ENCODE measurements at places on chromosomes 1 and 21.

GRCh38 chr1:67752306-67752705 lies 67.3 kb downstream of the GADD45A start:
- no peak for DNase-seq

DNA sequence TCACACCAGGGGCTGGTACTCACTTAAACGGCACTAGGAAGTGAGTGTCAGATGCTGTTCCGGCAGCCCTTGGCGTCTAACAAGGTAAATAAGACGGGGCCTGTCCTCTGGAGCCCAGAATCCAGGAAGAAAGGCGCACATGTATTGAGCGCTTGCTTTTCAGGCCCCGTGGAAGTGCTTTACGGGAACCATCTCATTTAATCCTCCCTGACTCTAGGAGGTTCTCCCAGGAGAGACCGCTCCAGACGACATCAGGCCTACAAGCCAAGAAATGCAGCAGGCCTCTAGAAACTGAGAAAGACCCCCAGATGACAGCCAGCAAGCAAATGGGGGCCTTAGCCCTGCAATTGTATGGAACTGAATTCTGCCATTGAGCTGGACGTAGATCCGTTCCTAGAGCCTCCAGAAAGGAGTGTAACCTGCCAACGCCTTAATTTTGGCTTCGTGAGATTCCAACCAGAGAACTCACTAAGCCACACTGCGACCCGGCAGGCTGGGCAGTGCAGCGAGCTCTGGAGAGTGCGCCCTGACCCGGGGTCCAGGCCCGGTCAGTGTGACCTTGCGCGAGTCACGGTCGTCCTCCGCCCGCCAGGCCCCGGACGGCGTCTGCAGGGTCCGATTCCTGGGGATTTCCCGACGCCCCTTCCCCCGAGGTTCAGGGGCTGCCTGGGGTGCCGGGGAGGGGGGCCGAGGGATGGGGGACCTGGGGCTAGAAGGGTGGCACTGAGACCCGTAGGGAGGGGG lies 532 bp upstream of the MANEAL start:
- DNase-seq, result no peak

GRCh38 chr1:235527196-235527814 lies 23.1 kb upstream of the B3GALNT2 start:
- no peak for DNase-seq

GRCh38 chr21:33401630-33401992 lies 1.6 kb upstream of the IFNGR2 start:
- DNase-seq, result no peak

DNA sequence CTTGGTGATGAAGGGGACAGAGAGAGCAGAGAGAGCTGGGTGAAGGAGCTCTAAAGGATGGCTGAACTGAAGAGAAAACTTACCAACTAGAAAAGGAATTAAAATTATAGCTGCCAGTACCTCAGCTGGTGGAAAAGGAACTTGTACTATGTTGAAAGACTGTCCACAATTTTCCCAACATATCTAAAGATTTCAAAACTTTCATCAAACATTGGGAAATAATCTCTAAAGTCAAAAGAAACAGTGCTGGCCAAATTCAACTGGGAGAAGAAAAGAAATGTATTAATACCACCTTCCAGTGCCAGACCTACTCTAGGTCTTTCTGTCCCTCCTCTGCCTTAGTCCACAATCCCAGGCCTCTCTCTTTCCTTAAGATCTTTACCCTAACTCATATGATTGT lies 6.1 kb downstream of the SMG5 start:
- DNase-seq, result no peak

- no peak for DNase-seq
Measured at GRCh38 chr1:244112636-244113035, 61.6 kb downstream of the ZBTB18 start.

- DNase-seq, result no peak
Measured at GRCh38 chr1:116106646-116107045, 4.6 kb upstream of the MAB21L3 start.
